T-helper 22 cell (primary cell): ENCODE measurements at places on chromosomes 12 and 14.

GRCh38 chr12:81083906-81084513 is 6.1 kb downstream of the ACSS3 start:
- DNase-seq, result no peak

DNA sequence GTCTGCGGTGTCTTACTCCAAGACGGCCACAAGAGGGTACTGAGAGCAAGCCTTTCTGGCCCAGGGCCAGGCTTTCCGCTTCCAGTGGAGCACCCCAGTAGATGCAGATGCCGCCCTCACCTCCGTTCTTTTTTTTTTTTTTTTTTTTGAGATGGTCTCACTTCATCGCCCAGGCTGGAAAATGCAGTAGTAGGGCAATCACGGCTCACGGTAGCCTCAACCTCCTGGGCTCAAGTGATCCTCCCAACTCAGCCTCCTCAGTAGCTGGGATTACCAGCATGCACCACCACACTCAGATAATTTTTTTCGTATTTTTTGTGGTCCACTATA is 5.6 kb upstream of the LBHD2 start:
- DNase-seq, result peak; percentile 61

DNA sequence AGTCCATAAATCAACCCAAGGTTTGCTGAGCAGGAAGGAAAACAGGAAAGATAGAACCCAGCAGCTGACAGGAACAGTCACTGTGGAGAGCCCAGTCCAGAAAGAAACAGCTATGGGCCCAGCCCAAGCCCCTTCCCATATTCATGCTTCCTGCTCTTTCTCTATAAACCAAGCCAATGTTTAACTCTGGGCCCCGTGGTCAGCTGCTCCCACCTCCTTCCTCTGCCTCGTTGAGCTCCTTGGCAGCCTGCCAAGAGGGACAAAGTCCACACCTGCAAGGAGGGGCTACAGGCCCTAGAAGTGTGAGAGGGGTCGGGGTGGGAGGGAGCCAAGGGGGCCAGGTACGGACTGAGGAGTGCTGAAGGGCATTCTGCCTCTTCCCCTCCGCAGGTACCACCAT is 10.0 kb downstream of the SLC6A13 start:
- DNase-seq, result no peak

DNA sequence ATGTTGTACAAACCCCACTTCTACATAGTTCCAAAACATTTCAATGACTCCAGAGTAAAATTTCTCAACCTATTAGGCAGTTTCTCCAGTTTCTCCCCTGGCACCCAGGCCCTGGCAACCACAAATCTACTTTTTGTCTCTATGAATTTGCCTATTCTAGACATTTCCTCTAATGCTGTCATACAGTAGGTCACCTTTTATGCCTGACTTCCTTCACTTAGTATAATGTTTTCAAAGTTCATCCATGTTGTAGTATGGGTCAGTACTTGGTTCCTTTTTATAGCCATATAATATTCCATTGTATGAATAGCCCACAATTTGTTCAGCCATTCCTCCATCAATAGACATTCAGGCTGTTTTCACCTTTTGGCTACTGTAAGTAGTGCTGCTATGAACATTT is 67.0 kb downstream of the SPRING1 start:
- no peak for DNase-seq

DNA sequence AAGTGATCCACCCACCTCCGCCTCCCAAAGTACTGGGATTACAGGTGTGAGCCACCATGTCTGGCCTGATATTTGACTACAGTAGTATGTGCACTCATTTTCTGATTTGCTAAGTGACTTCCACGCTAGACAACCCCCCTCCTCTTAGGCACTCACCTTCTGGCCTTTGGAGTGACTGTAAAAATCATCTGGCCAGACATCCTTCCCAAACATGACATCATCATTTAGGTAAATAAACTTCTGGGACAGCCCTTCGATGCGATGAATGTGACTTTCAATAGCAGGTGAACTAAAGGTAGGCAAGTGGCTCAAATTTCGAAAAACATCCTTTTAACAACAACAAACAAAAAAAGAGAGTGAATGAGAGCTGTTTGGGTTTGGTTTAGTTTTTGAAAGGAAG is 30.6 kb upstream of the SYCP3 start:
- DNase-seq, result no peak

GRCh38 chr14:96380735-96381134 is 11.2 kb upstream of the AK7 start:
- no peak for DNase-seq

GRCh38 chr12:91367234-91367849 is 184.7 kb upstream of the DCN start:
- DNase-seq, result no peak

DNA sequence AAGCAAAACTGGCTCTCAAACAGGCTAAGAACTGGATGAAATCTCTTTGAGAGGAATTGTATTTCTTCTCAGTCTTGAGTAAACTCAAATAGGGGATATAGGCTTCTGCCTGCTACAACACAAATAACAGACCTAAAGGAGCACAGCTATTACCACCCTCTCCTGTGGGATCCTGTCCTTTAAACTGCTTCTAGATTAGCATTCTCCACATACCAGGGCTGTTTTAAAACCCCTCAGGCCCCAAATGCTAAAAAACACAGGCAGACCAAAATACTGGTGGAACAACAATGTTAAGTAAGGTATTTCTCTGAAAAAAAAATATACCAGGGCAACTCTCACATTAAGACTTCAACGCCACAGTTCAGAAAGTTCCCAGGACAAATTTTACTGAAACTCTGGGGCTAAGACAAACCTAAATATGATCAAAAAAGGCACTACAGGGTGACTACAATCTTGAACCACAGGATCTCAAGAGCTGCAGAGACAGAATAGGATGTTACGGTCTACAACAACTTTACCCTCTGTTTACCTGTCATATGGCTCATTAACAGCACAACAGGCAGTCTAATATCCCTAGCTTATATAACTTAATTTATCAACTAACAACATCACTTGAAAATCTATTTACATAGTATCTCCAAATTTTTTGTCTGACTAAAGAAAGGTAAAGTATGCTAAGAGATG is 7.2 kb downstream of the CPNE8 start:
- DNase-seq, result no peak

- no peak for DNase-seq
These were observed 4.2 kb upstream of the RIPK3 start for GRCh38 chr14:24343795-24344660.

GRCh38 chr12:4270831-4271716 is 2.5 kb upstream of the CCND2 start:
- DNase-seq, result no peak

DNA sequence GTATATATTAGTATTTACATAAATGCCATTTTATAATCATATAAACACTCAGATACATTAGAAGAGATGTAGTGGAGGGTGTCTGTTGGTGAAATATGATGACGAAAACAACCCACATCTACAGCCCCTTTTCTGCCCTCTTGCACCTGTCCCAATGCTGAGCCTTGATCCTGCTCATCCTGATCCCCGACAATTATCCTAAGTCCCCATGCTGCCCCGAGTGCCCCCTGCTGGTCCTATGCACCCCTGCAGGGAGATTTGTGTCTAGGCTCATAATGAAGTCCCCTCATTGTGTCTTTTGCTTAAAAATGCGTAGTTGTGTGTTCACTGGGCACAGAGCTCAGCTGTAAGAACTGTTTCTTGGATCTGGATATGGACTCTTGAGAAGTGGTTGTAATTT is 554.5 kb downstream of the TMEM121 start:
- no peak for DNase-seq

- DNase-seq, result no peak
These were observed 140.9 kb downstream of the ESRRB start for GRCh38 chr14:76516884-76517283.

DNA sequence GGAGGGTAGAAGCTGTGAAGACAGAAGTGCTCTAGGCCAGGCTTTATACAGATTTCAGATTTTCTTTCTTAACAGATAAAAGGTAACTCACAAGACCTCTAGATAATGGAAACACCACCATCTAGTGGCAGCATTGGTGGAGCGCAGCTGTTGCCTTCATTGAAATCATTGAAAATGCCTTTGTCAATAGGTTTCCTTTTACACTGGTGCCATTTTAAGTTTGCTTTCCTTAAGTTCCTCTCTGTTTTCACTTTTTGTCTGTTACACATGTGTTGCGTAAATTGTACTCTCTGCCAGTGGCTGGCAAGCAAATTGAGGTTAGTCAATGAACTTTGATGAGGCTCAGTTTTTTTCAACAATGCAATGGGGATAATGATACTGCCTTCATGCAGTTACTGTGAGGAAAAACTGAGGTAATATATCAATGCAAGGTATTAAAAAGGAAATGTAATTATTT is 31.1 kb downstream of the ALDH1L2 start:
- DNase-seq, result peak; percentile 29

GRCh38 chr14:46368275-46368674 is 283.3 kb downstream of the RPL10L start:
- DNase-seq, result no peak

DNA sequence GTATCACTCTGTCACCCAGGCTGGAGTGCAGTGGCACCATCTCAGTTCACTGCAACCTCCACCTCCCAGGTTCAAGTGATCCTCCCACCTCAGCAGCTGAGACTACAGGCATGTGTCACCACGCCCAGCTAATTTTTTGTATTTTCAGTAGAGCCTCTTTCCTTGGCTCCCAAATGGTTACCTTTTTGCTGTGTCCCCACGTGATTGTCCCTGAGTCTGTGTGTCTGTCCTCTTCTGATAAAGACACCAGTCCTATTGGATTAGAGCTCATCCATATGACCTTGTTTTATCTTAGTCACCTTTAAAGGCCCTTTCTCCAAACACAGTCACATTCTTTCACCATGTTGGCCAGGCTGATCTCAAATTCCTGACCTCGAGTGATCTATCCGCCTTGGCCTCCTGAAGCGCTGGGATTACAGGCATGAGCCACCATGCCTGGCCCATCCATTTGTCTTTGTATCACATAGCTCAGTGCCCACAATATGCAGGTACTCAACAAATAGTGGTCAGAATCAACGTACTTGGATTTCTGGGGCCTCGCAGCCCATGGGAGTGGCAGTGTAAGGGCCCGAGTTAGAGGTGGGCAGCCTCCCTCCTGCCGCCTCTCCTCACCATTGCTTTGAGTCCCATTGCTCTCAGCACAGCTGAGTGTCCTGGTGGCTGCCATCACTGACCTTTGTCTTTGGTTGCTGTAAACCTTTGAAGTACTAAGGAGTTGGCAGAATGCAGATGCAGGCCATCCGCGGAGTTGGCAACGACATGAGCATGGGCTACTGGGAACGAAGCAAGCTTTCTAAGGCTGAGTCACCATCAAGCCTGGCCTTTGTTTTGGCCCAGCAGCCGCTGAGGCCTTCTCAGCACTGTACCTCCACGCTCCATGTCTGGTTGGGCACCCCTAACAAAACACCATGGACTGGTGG is 9.3 kb downstream of the TPCN1 start:
- DNase-seq, result no peak

- no peak for DNase-seq
These were observed 322.1 kb upstream of the RGS6 start for GRCh38 chr14:71610149-71610548.

- no peak for DNase-seq
These were observed 1.5 kb downstream of the SIX6 start for GRCh38 chr14:60510254-60510950.

GRCh38 chr12:40010899-40011774 is 94.7 kb downstream of the SLC2A13 start:
- peak; percentile 8 for DNase-seq

DNA sequence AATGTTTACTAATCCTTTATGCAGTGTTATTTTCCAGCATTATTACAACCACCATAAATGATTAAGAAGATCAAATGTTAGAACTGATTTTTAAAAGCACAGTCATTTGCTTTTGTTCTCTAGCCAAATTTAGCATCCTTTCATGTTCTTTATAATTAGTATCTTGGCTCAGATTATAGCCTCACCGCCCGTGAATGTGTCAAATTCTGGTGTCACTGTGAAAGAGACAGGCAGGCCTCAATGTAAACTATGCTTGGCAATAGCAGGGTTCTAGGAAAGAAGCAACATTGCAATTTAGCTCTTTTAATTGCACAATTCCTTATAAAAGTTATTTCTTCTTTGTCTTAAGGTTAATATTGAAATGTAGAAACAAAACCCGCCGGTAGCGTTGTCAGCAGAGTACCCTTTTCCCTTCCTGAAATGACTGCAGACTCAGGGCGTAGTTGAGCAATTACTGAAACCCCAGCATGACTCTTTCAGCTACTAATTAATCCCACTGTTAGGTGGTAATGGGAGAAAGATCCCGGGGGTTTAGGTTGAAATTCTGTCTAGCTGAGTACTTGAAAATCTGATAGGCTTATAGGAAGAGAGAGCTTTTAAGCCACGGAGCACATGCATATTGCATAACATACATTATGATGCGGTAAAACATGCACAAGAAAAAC is 1600.5 kb upstream of the SEL1L start:
- DNase-seq, result no peak

GRCh38 chr12:17357396-17357795 is 732.6 kb downstream of the RERGL start:
- no peak for DNase-seq

- DNase-seq, result no peak
These were observed 40.6 kb upstream of the LRTM2 start for GRCh38 chr12:1779783-1780182.

- DNase-seq, result no peak
These were observed 48.8 kb downstream of the CIT start for GRCh38 chr12:119828300-119828699.
